ENCODE measurements at places on chromosomes 3 and 15.

DNA sequence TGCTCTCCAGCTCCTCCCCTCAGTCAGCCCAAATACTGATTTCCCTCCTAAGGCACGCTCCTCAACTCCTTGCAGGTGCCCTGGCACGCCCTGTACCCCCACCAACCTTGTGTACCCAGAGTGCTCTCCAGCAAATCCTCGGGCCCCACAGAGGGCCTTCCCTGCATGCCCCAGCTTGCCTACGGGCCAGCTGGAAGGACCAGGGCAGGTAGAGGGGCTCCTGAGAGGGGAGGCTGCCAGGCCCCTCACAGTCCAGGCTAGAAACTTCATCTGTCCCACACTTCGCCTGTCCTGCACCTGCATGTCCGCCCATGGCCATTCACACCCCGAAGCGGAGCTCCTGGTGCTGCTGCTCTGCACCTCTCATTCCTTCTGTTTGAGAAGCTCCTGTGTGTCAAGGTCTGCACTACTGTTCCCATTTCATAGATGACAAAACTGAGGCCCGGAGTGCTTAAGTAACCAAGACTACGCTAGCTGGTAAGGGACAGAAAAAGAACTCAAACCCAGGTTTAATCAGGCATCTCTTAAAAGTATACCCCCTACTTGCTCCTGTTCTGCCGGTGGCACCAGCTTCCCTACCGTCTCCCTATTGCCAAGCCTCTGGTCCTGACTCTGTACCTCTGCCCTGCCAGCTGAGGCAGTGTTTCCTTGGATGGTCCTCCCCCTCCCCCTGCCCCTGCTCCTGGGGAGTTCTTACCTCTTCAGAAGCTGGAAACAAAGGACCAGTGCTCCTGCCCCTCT, 35.6 kb downstream of the ZXDC start:
- DNase-seq, result peak; percentile 4

GRCh38 chr3:194548346-194549321, 61.8 kb upstream of the ATP13A3 start:
- no peak for DNase-seq

- DNase-seq, result no peak
These were observed 49.9 kb downstream of the NMD3 start for GRCh38 chr3:161270991-161271390.

GRCh38 chr3:10437995-10438901, 67.1 kb downstream of the ATP2B2 start:
- peak; percentile 34 for DNase-seq

DNA sequence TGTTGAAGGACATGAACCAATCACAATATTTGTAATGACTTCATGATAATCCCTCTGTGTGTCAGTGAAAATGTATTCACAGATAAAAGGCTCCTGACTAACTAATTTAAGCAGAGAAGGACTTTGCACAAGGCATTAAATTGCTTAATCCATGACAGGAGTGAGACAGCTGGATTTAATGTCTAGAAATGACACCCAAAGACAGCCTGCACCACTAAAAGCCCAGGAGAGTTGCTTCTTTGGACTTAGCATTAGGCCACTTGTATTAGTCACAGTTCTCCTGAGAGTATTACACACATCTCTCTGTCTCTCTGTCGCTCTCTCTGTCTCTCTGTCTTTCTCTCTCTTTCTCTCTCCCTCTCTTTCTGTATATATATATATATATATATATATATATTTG, 180.4 kb downstream of the GOLGA8K start:
- no peak for DNase-seq

DNA sequence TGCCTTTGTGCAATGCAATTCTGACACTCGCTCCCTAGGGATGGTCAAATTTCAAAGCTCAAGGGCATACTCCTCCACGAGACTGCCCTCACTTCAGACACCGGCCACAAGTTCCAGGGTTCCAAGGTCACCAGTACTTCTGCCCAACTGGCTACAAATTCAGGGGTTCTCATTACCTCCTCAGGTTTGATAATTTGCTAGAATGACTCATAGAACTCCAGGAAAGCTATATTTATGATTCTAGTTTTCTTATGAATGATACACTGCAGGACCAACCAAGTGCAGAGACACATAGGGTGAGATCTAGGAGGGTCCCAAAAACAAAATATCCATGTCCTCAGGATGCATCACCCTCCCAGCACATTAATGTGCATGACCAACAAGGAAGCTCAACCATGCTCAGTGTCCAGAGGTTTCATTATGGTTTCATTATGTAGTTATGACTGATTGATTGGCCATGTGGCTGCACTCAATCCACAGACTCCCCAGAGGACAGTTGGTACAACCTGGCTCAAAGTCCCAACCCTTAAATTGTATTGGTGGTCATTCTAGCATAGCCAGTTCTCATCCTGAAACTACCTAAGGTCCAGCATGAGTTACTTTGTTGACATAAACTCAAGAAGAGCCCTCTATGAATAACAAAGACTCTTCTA, 170.4 kb upstream of the LRRN1 start:
- no peak for DNase-seq

DNA sequence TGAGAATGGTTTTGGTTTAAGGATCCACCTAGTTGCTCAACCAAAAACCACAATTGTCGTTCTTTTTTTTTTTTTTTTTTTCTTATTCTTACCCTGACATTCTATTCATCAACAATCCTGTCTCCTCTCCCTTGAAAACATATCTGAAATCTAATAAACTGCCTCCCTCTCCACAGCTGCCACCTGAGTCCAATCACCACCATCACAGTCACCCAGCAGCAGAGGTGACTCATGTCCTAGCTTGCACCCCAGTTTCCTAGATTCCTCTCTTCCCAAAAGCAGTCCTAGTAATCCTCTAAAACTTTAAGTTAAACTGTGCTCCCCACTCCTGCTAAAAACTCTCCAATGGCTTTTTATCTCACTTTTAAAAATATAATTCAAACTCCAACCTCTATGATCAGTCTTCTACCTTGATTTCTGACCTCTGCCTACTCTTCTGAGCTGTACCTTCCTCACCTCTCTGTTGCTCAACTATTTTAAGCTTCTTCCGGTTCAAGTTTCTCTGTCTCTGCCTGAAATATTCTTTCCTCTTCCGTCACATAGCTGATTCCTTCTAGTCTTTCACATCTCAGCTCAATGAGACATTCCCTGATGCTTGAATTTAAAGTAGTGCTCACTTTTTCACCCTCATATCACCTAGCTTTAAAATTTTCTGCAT, 33.7 kb upstream of the RBMS3 start:
- DNase-seq, result no peak

DNA sequence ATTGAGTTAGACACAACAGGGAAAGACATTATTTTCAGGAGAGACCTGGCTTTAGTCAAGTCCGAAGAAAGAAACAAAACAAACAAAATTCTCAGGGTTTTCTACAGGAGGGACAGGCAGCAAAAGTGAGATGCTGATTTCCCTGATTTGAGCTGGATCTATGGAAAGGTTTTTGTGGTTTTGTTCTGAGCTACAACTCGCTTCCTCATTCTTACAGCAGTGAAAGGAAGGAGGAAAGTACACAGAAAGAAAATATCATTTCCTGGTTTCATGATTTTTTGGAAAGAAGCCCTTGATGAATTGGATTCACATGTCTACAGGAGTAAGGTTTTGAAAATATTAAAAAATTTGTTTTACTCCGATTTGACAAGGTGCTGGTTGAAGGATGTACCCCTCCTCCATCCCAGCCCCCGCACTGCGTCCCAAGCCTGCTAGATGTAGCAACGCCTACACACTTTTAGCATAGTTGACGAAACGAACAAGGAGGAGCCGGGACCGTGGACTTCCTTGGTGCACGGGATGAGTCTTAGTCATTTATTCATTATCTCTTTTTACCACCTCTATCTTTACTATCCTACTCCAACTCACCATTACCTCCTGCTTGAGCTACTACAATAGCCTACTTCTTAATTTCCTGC, 10.8 kb downstream of the PRICKLE2 start:
- no peak for DNase-seq

DNA sequence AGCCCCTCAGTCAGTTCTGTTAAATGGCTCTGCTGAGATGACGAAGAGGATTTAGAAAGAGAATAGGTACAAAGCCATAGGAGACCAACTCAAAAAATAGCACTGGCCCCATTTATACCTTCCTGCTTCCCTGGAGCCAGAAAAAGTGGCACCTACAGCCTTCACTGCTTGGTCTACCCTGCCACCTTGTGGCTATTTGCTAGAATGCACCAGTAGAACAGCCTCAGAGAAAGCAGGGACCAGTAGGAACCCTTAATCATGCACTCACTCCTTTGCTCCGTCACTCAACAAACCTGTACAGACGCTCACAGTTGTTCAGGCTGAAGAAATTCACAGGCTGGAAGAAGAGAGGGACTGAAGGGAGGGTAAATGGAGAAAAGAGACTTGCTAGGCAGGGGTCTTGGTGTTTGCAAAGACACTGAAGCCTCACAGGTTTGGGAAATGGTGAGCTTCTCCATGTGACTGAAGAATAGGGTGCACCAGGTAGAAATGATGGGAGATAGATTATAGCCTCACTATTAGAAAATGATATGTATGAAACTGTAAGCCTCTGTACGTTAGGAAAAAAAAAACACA, 12.1 kb upstream of the RTP2 start:
- peak; percentile 82 for DNase-seq

GRCh38 chr15:77874063-77874462, 203.4 kb downstream of the TBC1D2B start:
- DNase-seq, result no peak

- DNase-seq, result peak; percentile 56
These were observed 63.7 kb downstream of the DCLK3 start for GRCh38 chr3:36700537-36701248.

DNA sequence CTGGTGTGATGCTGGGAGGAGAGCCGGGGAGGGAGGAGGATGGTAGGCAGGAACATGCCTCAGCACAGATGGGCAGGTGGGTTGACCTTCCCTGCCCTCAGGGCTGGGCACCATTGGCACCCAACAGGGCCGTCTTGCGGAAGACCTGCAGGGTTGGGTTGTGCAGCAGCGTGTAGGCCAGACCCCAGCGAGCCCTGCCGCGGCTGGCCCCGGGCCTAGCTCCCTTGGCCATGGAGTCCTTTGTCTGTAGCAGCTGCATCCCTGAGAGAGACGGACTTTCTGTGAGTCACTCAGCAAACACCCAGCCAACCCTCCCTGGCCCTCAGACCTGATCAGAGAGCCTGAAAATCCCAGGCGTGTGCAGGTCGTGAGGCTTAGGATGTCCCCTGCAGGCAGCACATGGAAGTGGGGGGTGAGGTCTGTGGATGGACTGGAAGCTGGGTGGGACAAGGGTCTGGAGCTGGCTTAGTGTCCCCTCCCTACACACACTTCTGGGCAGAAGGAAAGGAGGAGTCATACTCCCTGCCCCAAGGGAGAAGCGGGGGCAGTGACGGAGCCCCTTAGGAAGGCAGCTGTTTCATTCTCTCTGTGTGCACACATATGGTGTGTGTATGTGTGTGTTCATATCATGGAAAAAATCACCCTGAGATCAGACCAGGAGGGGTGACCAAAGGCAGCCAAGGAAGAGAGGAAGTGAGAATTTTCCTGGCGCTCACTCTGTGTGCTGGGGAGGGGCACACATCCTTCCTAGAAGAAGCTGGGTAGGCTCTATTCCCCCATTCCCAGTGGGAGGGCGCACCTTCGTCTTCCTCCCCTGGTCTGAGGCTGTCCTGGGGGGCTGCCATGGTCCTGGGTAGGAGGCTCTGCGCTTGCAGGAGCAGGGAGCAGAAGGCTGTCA, 6.7 kb downstream of the ISLR start:
- no peak for DNase-seq

- no peak for DNase-seq
These were observed 196.2 kb upstream of the CNTN4 start for GRCh38 chr3:1902416-1902815.

DNA sequence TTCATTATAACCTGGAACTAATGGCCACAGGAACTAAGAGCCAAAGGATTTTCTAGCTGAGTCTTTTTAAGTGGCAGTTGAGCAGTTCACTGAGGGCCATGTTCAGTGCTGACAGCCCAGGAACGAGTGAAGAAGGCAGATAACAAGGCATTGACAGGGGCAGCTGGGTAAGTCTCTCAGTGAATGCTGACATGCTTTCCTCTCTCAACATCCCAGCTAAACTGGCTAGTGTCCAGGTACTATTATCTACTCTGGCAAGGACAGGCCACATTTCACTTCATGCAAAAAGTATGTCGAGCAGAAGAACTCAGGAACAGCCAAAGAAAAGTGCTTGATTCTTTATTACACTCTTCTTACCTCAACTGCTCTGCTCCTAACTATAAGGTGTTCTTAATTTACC, 515.9 kb downstream of the NLGN1 start:
- no peak for DNase-seq

DNA sequence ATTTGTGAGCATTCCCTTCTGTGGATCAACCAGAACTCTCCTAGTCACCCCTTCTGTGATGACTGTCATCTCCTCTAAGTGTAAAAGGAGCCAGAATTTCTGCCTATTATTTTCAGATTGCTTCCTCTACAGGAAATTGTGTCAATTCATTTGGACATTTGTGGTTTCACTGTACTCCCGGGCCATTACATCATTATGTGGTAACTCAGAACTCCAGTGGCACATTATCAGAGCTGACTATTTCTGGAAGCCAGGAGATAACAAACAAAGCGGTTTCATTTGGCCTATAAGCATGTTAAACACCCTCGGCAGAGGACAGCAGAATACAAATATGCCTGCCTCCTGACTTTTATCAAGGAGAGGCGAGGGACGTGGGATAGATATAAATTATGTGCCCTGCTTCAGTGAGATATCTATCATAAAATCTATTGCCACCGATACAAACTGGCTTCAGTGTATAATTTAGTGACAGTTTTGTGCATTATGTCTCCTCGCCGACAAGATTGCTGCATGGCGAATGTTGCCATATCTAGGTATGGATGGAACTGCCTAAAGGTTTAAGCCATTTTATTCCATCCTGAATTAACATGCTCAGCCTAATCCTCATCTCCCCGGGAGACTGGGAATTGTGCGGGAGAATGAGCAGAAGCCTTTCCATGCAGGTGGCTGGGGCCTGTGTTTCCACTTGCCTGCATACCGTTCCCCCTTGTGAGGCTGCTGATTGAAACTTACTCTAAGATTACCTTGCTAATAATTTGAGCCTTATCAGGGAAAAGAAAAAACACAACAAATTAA, 193.4 kb upstream of the SEMA6D start:
- DNase-seq, result no peak

DNA sequence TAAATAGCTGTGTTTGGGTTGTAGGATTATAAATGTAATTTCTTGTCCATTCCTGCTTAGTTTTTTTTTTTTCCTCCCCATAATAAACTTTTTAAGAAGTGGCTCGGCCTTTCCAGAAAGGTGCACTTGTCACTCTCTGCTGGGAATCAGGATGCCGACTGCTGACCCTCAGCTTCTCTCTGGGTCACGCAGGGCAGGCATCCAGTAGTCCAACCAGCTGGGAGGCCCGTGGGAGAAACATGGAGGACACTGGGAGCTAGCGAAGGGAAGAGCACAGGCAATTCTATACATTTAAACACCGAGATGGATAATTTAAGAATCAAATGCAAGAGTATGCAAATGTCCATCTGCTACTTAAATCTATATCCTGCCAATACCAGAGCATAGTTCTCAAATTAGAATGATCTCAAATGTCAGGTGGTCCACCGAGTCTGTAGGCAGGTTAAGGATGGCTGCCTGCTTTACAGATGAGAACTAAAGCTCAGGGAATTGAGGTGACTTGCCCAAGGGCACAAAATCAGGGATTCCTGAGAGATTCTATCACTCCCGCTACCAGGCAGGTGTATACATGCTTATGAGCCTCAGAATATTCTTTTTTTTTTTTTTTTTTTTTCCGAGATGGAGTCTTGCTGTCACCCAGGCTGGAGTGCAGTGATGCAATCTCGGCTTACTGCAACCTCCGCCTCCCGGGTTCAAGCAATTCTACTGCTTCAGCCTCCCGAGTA, 64.5 kb downstream of the DAPK2 start:
- no peak for DNase-seq

GRCh38 chr3:149231871-149232270, 10.2 kb upstream of the CP start:
- DNase-seq, result no peak
